ENCODE measurements at places on chromosomes 2 and 18.

GRCh38 chr2:95122197-95122551 is 566 bp upstream of the MRPS5 start:
- DNase-seq, result peak; percentile 27

DNA sequence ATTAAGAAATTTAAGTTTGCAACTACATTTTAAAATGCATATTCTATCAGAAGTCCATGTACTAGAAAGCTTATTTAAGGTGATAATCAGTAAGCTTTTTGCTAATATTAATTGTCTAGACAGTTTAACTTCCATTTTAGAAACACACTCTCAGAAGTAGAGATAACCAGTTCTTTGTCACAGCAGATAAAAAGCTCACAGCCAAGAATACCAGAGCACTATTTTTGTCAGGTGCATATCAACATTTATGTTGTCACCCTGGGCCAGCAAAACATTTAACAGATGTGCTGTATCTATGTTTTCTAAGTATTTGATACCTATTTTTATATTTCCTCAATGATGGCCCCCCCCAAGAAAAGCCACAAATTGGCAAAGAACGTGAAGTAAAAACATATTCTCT is 192.6 kb downstream of the ERBB4 start:
- no peak for DNase-seq

DNA sequence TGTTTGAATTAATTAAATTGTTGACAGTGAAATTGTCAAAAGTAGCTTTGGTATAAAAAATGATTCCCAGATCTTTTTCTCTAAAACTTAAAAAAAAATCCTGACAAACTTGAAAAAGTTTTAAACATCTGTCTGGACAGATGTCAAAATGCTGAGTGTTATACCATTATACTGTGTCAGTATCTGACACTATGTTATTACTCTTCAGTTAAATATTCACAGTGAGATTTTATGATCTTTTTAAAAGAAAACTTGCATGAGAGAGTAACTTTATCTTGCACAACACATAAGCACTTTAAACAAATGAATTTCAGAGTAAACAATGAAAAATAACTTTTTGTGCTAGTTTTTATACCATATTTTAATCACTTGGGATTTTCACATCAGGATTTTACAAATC is 167.4 kb downstream of the MEIS1 start:
- no peak for DNase-seq

DNA sequence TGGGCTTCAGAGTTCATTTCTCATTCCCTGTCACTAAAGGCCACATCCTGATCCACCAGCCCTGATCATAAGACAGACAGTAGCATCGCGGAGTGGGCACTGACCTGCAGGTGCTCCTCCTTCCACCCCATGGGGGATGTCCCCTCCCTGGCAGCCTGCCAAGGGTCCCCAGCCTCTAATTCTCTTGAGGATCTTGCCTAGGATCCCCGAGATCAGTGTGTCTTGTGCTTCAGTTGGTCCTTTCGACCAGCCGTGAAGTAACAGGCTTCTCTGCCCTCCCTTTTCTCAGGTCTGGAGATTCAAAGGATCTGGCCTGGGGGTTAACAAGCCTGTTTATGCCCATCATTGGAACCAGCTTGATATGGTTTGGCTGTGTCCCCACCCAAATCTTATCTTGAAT is 74.5 kb downstream of the ALPK2 start:
- no peak for DNase-seq

- no peak for DNase-seq
These were observed 17.0 kb downstream of the STAT1 start for GRCh38 chr2:190996947-190997346.

DNA sequence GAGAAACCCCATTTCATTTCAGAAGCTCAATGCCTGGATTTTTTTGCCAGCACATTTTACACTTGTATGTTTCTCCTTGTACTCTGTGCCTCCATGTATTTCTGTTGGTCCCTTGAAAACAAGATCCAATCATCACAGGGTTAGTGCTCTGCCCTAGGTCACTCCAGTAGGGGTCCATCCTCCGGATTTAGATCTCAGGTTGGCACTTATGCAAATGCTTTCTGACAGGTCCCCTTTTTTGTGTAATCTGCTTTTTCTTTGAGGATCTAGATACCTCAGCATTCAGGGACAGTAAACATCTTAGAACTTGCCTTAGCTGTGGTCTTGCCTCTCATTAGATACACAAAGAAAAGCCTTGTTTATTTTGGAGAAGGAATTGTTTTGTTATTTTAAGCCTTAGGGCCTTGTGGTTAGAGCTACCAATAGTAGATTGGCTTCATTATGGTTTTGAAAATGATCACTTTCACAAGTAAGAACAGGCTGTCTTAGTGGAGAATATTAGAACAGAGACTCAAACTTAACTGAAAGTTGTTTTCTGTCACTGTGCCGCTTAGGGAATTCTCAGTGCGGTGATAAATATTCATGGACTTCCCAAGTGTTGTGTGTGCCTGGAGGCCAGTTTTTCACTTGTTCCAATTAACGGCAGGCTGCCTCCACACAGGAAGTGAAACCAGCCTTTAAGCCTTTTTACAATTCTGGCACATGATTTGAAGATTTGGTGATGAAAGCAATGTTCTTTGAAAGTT is 7.8 kb downstream of the MERTK start:
- no peak for DNase-seq

- no peak for DNase-seq
These were observed 15.6 kb upstream of the ASAP2 start for GRCh38 chr2:9191041-9191481.

GRCh38 chr2:185796758-185797157 is 58.2 kb downstream of the FSIP2 start:
- no peak for DNase-seq

GRCh38 chr2:219045937-219046550 is 4.7 kb upstream of the CFAP65 start:
- no peak for DNase-seq

All from NCI-H1105 (cell line).